ENCODE measurements at places on chromosomes 6 and 20.

- DNase-seq: peak; percentile 32
Observed at GRCh38 chr6:17054647-17055046, 47.2 kb upstream of the STMND1 start.

DNA sequence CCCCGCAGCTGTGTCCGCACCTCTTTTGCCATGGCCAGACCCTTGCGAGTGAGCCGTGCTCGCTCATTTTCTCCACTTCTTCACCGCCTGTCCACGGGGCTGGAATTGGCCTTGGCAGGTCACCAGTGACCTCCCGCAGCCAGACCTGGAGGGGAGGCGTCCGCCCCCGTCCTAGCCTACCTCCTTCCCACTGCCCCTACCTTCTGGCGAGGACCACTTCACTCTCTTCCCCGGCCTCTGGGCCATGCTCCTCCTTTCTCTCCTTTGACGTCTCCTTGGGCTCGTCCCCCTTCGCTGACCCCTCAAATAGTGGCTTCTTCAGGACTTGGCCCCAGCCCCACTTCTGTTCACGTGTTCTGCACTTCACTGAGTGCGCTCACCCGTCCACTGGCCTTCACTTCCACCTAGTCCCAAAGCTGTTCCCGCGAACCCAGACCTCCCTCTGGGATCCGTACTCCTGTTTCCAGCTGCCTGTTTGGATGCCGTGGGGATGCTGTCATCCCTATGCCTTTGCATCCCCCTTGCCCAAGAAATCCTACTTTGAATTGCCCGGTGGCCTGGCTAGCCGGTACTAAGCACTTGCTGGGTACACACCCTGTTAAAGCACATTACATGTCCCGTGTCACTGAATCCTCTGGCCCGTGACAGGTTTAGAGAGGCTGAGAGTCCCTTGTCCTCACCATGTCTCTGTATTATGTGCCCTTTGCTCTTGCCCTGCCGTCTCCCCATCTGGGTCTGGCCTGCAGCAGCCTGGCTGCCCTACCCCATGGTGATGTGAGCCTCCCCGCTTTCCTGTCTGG lies 33.0 kb downstream of the SPATA2 start:
- DNase-seq: no peak

DNA sequence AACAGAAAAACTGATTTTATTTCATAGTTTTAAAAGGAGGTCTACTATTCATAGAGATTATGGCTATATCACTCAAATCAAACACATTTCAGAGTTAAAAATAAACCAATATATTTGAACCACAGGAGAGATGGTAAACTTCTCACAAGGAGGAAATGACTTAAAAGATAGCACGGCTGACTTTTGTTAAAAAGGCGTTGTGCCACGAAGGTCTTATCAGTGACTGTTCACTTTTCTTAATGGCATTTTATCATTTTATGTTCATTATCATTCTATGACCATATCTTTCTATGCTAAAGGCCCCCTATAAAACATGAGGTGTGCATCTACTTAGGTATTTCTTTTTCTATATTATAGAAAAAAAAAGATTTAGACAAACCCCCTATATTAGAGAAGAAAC lies 19.6 kb downstream of the ELOVL4 start:
- no peak for DNase-seq

DNA sequence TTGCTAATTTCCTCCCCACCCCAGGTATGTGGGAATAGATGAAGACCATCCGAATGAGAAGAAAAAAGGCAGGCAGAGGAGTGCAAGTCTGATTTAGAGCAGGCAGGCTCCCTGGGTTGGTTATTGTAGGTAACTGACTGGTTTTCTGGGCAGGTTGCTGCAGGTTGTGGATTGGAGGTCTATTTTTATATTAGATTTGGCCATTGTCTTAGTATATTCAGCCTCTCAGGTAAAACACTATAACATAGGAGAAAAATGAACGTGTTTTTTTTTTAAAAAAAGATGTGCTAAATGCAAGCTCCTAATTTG lies 492 bp upstream of the TBC1D7 start:
- no peak for DNase-seq

- peak; percentile 63 for DNase-seq
Observed at GRCh38 chr20:57514273-57514751, 10.6 kb downstream of the CTCFL start.

- DNase-seq: no peak
Observed at GRCh38 chr6:144847916-144848315, 562.8 kb downstream of the UTRN start.

DNA sequence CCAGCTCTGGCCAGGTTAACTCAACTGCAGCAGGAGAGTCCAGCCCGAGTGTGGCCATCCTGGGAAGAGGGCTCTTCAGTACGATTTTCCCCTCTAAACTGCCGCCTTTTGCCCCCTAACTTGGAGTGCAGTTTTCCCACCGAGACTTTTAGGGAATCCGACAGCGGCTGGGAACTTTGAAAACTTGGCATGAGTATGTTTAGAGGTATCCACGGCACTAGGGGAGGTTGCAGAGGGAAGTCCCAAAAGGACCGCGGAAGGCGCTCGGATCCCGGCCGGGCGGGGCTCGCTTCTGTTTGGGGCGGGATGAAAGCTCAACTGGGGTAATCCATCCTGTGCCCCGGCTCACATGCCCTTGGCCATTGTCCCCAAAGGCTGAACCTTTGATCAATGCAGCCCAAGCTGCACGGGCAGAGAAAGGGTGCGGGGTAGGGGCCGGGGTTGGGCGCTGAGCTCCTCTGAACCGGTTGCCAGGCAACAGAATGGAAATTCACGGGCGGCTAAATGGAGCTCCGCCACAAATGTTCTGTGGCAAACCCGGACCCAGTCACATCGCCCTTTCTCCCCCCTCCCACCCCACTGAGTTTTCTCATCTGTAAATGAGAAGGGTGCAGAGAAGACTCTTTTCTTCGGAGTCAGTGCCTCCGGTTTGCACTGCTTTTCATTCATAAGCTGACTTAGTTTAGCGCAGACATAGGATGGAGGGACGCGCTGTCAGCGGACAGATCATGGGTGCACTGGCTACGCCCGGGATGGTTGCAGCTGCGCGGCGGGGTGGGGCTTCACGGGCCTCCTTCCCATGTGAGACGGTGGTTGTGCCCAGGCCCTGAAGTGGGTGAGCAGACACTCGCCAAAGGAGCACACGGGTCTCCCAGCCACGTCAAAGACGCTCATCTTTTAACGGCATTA lies 2.3 kb downstream of the BMP6 start:
- DNase-seq: peak; percentile 17

GRCh38 chr20:48818481-48818987 lies 9.3 kb downstream of the PREX1 start:
- no peak for DNase-seq

GRCh38 chr6:45927421-45928320 lies 88.0 kb downstream of the CLIC5 start:
- DNase-seq: no peak

DNA sequence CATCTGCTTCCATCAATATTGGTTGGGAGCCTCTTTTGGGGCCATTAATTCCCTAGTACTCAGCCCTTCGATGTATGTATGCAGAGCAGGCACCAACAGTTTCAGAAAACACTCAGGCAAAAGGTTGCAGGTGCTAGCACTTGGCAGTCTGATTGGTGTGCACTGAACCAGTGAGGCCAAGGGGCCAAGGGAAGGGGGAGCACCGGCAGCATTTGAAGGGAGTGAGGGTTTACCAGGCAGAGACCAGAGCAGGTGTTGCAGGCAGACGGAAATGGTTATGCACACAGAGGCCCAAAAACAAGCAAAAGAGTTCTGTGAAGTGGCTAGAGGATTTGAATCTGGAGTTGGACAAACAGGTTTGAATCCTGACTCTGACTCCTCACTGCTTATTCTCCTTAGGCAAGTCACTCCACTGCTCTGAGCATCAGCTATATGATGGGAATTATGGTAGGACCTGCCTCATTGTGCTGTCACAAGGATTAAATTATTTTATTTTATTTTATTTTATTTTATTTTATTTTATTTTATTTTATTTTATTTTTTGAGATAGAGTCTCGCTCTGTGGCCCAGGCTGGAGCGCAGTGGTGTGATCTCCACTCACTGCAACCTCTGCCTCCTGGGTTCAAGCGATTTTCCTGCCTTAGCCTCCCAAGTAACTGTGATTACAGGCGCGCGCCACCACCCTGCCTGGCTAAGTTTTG lies 58.1 kb upstream of the SHLD1 start:
- no peak for DNase-seq

GRCh38 chr6:168355716-168356522 lies 36.3 kb upstream of the DACT2 start:
- peak; percentile 54 for DNase-seq

DNA sequence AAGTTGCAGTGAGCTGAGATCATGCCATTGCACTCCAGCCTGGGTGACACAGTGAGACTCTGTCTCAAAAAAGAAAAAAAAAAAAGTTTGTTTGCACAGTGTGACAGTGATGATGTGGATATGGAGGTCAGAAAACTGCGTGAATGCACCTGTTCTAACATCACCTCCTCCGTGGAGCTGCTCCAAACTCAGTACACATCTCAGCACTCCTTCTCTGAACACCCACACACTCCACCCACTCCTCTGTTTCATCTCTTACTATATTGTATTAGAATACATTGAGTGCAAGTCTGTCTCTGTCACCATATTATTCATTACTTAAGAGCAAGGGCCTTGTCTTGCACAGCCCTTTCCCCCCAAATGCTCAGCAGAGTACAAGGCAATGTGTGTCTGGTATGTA lies 51.5 kb upstream of the ENPP4 start:
- DNase-seq: no peak

GRCh38 chr20:35991142-35991771 lies 22.9 kb downstream of the CNBD2 start:
- DNase-seq: peak; percentile 31

DNA sequence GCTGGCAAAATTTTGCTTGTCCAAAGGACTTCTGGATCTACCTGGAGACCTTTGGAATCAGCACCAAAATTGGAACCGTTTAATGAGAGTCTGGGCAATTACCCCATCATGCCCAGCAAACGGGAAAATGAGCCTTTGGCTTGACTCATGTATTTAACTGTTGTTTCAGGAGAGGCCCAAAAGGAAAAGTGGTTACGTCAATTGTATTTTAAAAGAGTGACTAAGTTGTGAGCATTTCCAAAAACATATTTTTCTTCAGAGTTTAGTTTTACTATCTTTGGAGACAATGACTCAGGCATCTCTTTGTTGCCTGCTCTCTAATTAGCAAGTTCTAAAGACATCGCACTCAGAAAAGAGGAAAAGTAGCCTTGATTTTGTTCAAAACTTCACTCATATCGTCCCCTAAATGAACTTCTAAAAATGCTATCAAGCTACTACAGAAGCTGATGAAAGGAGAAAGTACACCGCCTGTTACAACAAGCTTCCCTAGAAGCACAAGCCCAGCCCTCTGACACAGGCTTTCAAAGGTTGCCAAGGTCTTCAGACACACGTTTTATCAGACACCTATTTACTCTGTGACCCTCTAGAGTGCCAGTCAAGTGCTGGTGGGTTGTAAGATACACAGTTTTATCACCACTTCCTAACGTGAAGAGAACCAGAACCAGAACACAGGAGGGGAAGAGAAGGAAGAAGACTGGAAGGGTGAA lies 146.2 kb downstream of the TBX18 start:
- no peak for DNase-seq

DNA sequence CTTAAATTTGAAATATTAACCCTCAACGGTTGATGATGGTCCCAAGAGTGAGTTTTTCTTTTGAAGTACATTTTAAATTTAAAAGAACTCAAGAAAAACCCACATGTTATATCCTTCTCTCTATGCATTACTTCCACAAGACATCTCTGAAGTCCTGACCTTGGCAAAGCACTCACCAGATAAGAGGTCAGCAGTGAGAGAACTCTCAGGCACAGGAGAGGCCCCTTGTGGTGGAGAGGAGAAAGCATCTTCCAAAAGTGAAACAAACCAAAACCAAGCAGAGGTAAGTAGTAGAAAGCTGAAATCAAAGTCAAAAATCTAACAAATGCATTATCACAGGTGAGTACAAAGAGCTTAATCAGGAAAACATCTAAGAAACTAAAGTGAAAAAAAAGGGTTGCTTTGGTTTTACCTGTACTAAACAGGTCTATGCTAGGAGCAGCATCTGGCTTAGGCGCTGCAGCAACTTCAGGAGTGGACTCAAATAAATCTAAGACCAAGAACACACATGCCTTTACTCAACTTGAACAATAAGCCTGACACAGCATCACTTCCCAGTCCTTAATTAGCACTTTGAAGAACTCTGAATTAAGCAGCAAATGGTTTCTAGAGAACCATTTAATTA lies 80.5 kb downstream of the PRSS35 start:
- DNase-seq: peak; percentile 44

DNA sequence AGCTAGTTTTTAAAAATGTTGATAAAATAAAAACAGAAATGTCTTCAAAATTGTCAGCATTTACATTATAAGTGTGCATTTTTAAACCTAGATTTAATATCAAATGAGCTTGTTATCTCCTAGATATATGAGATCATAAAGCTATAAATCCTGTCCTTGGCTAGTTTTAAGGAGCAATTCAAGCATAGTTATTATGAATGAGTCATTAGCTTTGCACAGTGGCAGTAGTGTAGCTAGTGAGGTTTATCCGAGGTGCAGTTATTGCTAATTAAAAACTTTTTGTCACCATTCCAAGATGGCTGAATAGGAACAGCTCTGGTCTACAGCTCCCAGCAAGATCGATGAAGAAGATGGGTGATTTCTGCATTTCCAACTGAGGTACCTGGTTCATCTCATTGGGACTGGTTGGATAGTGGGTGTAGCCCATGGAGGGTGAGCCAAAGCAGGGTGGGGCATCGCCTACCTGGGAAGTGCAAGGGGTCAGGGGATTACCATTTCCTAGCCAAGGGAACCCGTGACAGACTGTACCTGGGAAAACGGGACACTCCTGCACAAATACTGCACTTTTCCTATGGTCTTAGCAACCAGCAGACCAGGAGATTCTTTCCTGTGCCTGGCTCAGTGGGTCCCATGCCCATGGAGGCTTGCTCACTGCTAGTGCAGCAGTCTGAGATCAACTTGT lies 108.8 kb upstream of the SYNCRIP start:
- DNase-seq: no peak
